ENCODE measurements at places on chromosomes 4 and X. TPM values are rescaled to one million over a fixed set of nuclear protein-coding genes. Genes with fewer than 3 reads are reported as not detected.

SUPT20HL2 gene
- total RNA-seq: 0.22 TPM

F8A1 gene
- 3.6 TPM for total RNA-seq

SCD5 gene
- total RNA-seq: 3.7 TPM

SAGE1 gene
- total RNA-seq: not detected

Measured in uterine smooth muscle cell (primary cell).